NCI-H1048 (cell line): ENCODE measurements at places on chromosomes 2 and 18.

DNA sequence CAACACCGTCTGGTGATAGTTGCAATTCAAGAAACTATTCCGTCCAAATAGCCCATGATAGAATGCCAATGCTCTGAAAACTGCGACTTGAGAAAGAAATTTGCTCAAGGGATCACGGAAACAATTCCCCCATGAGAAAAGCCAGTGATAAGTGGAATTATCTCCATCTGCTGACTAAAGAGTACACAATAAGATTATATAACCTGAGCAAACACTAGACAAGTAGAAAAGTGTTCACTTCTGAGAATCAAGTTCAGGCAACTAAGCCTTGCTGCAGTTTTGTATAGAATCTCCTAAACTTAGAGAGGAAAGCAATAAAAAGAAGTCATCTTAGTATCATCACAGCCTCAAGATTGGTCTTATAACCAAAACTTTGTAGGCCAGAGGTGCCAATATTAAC is 336.3 kb upstream of the NRXN1 start:
- DNase-seq, result no peak

DNA sequence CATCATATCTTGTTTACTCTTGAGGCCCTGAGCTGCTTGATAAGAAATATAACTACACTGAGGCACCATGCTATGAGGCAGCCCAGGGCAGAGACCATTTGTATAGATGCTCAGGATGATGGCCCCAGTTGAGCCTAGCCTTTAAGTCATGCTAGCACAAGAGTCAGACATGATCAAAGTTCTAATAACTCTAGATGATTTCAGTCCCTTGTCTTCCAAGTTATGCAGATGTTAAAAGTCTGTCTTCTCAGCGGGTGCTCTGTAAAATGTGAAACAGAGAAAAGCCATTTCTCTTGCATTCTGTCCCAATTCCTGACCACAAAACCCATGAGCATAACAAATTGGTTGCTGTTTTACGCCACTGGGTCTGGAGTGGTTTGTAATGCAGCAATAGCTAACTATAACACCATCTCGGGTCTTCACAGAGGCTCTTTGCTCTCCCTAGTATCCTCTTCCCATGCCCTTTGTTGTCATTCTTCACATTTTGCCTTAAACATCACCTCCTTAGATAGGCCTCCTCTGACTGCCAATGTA is 49.6 kb downstream of the NXPH2 start:
- no peak for DNase-seq

GRCh38 chr2:43950383-43951008 is 45.3 kb downstream of the LRPPRC start:
- no peak for DNase-seq

- no peak for DNase-seq
Observed at GRCh38 chr2:18396329-18397010, 164.0 kb downstream of the RDH14 start.

GRCh38 chr2:102438111-102438510 is 15.2 kb downstream of the IL18RAP start:
- no peak for DNase-seq

- DNase-seq, result no peak
Observed at GRCh38 chr18:57898506-57899124, 95.5 kb upstream of the ATP8B1 start.

DNA sequence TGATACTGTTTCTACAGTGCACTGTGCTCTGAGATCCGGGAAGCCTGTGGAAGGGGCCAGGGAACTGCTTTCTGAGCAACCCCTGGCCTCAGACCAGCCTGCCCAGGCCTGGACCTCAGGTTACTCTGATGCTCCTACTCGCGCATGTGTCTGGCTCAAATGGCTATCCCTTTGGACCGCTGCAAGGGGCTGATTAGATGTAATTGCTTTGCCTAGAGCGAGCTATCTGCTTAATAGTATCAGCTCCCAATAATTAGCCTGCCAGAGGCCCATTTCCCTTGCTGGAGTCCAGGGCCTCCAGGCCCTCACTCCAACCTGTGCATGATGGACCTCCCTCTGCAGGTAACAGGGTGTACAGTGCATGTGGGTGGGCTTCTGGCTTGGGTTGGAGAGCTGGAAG is 7.2 kb upstream of the KCNK3 start:
- DNase-seq, result no peak

DNA sequence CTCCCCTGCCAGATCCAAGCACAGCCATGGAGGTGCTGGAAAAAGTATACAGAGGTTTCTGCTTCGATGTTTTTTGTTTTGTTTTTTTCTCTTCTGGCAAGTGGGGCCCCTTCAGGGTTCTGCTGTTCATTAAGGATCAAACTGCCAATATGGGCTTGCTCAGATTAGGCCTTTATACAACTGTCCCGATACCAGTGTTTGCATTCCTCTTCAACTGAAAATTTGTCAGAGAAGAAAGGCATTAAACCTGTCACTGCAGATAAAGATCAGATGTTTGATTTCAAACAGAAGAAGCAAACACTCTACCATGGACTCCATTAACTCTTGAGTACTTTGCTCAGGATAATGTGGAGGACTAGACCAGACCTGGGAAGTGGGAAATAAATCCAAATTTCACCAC is 396.0 kb upstream of the SMIM21 start:
- no peak for DNase-seq

GRCh38 chr2:137776697-137777096 is 187.6 kb upstream of the HNMT start:
- DNase-seq, result no peak

- no peak for DNase-seq
Observed at GRCh38 chr2:7108792-7109532, 191.8 kb downstream of the RNF144A start.

DNA sequence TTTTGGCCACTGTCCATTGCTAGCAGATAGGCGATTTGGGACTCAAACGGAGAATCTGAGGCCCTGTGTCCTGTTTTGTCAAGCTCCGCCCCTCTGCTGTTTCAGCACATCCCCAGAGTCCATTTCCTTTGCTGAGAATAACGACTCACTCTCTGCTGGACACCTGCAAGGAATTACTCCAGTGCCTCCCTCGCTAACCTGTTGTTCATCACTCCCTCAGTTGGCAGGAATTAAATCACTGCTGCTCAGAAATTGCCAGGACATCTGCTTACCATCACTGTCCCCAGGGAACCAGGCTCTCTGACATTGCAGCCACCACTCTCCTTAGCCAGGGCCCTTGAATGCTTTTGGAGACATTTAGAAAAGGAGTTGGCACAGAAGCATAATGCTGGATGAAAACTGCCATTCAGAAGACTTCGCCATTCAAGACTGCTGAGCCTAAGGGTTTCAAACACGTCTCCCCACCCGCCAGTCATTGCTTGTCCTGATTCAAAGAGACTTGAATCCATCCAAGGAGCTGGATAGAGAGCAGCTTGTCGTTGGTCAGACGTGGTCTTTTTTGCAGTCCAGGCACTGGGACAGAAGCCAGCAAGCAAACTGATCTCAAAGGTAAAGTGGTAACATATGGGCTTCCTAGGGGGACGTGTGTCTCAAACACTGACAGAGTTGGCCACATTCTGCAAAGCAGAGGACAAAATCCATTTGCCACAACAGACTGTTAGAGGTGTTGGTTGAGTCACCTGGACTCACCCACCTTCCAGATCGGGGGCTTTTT is 155.3 kb downstream of the UXS1 start:
- no peak for DNase-seq

GRCh38 chr2:53234548-53234903 is 533.1 kb upstream of the CHAC2 start:
- no peak for DNase-seq

GRCh38 chr18:46466234-46467160 is 190.5 kb downstream of the LOXHD1 start:
- no peak for DNase-seq

GRCh38 chr2:26640331-26640745 is 828 bp downstream of the CIB4 start:
- DNase-seq, result no peak

DNA sequence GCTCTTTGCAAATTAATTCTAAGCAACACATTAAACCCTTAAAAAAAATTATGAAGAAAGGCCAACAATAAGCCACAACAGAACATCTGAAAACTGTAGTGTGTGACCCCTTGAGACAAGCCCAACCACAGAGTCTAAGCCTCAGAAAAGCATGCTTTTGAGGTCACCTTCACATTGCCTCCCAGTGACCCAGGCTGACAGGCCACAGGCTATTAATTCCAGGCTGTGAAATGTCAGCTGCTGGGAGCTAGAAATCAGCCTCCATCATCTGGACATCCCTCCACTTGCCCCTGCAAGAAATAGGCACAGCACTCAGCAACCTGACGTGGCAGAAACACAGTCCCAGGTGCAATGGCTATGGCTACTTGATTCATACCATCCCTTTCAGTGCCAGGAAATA is 179.4 kb upstream of the ZFP36L2 start:
- DNase-seq, result no peak

GRCh38 chr2:28401948-28402550 is 9.4 kb downstream of the FOSL2 start:
- DNase-seq, result no peak

GRCh38 chr2:20456116-20456571 is 9.3 kb downstream of the RHOB start:
- DNase-seq, result no peak

GRCh38 chr18:72128649-72129048 is 415.5 kb downstream of the CBLN2 start:
- DNase-seq, result no peak

DNA sequence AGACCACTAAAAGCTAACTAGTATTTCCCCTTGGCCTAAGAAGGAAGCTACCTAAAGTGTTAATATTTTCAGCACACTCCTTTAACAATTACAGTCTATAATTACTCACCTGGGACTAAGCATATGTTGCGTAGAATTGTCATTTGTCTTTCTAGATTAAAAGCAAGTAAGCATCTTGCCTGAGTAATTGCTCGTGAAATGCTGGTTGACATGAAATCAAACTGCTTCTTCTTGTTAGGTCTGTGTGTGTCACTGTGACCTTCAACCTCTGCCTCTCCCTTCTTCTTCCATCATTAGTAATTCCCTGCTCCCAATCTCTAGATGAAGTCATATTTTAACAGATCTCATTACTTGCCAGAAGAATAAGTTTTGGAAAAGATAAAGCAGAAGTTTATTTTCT is 212.2 kb downstream of the XIRP2 start:
- no peak for DNase-seq

DNA sequence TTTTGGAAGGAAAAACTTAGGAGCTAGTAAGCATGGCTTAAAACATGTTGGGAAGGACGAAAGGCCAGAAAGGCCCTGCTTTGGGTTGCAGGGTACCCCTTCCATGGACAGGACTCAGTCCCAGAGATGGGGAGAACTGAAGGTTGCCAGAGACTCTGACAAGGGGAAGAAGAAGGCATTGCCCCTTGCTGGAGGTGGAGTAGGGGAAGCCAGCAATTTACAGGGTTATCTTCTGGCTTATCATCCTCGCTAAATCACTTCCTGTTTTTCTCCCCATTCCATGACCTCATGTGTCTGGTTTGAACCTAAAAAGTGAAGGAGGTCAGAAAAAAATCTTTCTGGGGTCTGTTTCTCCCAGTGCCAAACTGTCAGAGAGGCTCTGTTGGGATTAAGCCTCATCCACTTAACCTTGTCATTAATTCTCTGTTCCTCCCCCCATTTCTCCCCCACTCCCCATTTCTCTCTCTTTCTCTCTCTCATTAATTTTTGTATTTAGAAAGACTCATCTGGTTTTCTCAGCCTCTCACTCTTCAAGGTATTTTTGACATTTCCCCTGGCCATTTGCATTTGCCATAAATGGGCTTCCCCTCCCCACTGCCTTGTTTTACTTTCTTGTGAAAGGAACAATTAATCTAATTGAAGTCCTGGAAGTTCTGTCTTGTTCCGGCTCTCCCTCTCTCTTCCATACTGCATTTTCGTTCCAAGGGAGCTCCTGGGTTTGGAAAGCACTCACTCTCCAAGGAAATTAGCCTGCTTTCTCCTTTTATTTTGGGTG is 17.4 kb downstream of the NRP2 start:
- DNase-seq, result no peak

DNA sequence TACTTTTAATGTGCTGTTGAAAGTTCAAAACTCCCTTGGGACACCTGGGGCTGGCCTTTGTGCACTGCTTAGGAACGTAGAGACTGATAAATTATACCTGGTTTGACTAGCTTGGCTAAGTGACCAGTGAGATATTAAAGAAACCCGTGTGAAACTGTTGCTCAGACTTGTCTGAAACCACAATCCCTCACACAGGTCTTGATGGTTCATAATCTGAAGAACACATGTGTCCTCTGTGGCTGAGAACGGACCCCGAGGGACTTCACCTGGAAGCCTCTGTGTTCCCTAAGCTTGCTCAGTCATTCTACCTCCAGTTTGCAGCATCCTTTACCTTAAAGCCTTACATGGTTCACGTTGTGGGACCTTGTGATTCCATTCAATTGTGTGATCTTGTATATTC is 218.8 kb downstream of the CBLN2 start:
- DNase-seq, result no peak

DNA sequence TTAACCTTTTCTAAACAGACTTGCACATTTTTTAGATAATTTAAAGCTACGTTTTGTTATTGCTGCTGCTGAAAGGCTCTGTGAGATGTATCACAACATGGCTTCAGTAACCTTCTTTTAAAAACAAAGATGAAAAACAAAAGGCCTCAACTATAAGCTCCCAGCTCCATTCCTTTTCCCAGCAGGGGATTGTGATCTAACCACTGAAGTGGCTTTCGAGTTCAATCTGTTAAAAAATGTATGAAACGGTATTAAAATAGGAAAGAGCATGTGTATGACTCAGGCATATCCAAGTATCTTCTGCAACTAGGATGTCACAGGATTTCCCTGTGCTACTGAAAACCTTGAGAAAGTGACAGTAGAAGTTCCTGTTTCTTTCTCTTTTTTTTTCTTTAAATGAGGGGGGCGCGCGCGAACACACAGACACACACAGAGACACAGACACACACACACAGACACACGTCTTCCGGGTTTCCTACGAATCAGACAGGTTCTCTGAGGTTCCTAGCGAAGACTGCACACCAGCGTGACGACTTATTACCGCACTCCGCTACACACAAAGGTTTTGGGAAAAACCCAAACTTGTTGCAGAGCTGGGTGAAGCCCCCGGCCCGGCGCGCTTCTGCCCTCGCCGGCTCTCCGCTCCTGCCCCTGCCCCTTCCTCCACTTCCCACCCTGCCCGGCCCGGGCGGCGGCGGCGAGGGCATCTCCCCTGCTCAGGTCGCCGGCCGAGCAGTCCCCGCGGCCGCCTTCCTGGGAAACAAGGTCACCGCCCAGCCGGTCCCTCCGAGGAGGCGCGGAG is 86.8 kb downstream of the RBMS1 start:
- no peak for DNase-seq

DNA sequence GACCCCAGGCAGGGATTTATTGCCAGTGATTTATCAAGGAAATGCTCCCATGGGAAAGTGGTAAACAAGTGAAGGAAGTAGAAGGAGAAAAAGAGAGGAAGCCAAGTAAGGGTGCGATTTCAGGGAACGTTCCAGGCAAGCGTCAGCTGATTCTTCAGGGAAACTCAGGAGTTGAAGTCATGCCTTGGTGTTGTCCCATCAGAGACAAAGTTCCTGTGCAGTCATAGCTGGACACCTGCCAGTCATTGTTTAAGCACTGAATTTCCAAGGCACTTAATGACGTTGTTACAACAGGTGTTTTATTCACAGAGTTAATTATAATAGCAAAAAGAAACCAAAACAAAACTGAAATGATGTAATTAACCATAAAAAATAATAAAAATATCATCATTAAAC is 381.8 kb upstream of the CRIM1 start:
- DNase-seq, result no peak
